ENCODE measurements at places on chromosomes 1 and 21. TPM values are rescaled to one million over a fixed set of nuclear protein-coding genes. Genes with fewer than 3 reads are reported as not detected.

Gene HNRNPCL2
- not detected for total RNA-seq

Gene B3GALT2
- 2.2 TPM for total RNA-seq

Gene AK5
- total RNA-seq: 27.3 TPM

Gene VASH2
- total RNA-seq: under 0.01 TPM

Gene KCNJ6
- total RNA-seq: not detected

Gene MEX3A
- total RNA-seq: 4.8 TPM

Gene SIPA1L2
- total RNA-seq: 24.1 TPM

Gene NEGR1
- 0.22 TPM for total RNA-seq

Gene ZMYND12
- 0.43 TPM for total RNA-seq

Gene TAL1
- total RNA-seq: 121 TPM

Gene OR2L3
- total RNA-seq: not detected

Gene HHIPL2
- not detected for total RNA-seq

Gene ZNF648
- total RNA-seq: not detected

Gene LCE1E
- total RNA-seq: not detected

Gene PTAFR
- 0.09 TPM for total RNA-seq

Gene PDZK1IP1
- not detected for total RNA-seq

Gene LCE3D
- total RNA-seq: not detected

Gene TSSK3
- total RNA-seq: 0.09 TPM

Gene ADORA1
- total RNA-seq: not detected

Gene ADGRB2
- 0.11 TPM for total RNA-seq

Gene RGS1
- total RNA-seq: not detected

Gene HSD3B2
- not detected for total RNA-seq

Gene FAM131C
- total RNA-seq: 0.11 TPM

Gene CNR2
- total RNA-seq: not detected

Gene DCAF8
- total RNA-seq: 81.7 TPM

Gene RNU1-3
- under 0.01 TPM for total RNA-seq

Gene TSPEAR
- total RNA-seq: 0.26 TPM

Gene ASPM
- 5.4 TPM for total RNA-seq

Gene B4GALT3
- 15.6 TPM for total RNA-seq

Gene LAMTOR2
- 102 TPM for total RNA-seq

Gene SRRM1
- total RNA-seq: 24.5 TPM

Gene RIPK4
- 0.26 TPM for total RNA-seq

Gene TACSTD2
- total RNA-seq: 11.3 TPM

Gene AADACL3
- not detected for total RNA-seq

Gene SVBP
- total RNA-seq: 21.1 TPM

Gene AK4
- 15.8 TPM for total RNA-seq

Gene STIL
- 3.5 TPM for total RNA-seq

Gene S100A9
- not detected for total RNA-seq

Gene TIAM1
- total RNA-seq: 0.34 TPM

Gene SAMSN1
- total RNA-seq: 0.09 TPM

Gene RGS7
- 0.11 TPM for total RNA-seq

Gene FHAD1
- not detected for total RNA-seq

Gene TTC24
- not detected for total RNA-seq

Gene NECTIN4
- total RNA-seq: 0.34 TPM

Gene NBPF20
- total RNA-seq: 2.9 TPM

Gene RGSL1
- not detected for total RNA-seq

Gene SLC1A7
- not detected for total RNA-seq

Gene MAPKAPK2
- 36.5 TPM for total RNA-seq

Gene USP16
- 29.7 TPM for total RNA-seq

Gene CD1D
- 0.17 TPM for total RNA-seq

Gene ECM1
- total RNA-seq: 0.11 TPM

Gene SLFNL1
- total RNA-seq: 0.17 TPM

Gene CD244
- total RNA-seq: not detected

Gene PLEKHN1
- total RNA-seq: 0.11 TPM

Gene SPATA21
- not detected for total RNA-seq

Gene AMY2A
- not detected for total RNA-seq

Gene G0S2
- total RNA-seq: 0.33 TPM

Gene TRIM58
- total RNA-seq: 0.33 TPM

Gene HES2
- 5.9 TPM for total RNA-seq

All from dermis lymphatic vessel endothelial cell (primary cell).